ENCODE measurements at places on chromosomes 2 and 18.

GRCh38 chr2:236674646-236675045 lies 105.0 kb downstream of the ACKR3 start:
- no peak for DNase-seq

DNA sequence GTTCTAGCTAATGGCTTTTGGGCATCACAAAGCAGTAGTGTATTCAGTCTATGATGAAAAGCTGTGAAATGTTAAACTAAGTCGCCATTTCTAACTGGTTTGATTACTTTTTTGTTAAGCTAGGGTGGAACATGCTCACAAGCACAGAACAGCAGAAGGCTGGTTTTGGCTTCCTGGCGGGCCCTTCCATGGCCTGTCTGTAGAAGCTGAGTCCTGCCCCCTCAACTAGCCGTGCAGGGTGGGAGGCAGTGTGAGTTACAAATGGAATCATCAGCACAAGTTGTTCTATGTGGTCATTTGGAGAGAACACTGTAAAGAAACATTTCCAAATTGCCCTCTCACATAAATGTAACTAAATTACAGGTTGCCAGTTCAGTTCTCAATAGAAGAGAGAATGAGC lies 290.8 kb downstream of the ALPK2 start:
- DNase-seq = no peak

GRCh38 chr18:80194874-80195570 lies 52.3 kb downstream of the PARD6G start:
- DNase-seq = no peak

- no peak for DNase-seq
Observed at GRCh38 chr2:139374296-139374850, 594.2 kb upstream of the NXPH2 start.

- DNase-seq = no peak
Observed at GRCh38 chr2:85269959-85270358, 57.8 kb downstream of the TGOLN2 start.

- DNase-seq = no peak
Observed at GRCh38 chr2:214379227-214379626, 31.6 kb upstream of the VWC2L start.

DNA sequence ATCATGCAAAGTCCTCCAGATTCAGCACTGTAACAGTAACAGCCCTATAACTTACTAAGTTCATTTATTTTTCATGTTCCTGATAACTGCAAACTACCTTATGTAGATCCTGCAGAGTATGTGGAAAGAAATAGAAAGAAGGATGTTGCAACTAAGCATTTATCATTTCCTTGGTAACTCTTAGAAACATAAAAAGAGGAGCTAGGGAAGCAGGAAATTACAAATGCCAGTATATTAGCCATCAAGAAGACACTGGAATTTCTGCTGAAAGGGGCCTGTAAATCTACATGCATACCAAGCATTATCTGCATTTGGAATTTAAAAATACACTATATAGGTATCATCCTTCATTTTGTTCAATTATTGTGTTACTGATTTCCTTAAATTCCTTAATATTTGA lies 66.8 kb downstream of the PDE11A start:
- no peak for DNase-seq

DNA sequence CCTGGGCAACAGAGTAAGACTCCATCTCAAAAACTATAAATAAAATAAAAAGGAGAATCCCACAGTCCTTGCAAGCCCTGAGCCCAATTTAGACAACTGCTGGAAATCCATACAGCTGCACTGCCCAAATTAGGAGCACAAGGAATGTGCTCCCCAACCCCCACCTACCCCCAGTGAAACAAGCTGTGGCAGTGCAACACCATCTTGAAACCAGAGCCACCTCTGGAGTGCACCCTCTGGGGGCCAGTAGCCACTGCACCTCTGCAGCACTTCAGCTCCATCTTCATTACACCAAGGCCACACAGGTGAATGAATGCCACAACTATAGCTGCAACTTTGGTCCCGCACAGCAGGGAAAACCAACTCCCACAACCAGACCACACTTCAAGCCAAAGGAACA lies 37.3 kb downstream of the USP34 start:
- DNase-seq = no peak

DNA sequence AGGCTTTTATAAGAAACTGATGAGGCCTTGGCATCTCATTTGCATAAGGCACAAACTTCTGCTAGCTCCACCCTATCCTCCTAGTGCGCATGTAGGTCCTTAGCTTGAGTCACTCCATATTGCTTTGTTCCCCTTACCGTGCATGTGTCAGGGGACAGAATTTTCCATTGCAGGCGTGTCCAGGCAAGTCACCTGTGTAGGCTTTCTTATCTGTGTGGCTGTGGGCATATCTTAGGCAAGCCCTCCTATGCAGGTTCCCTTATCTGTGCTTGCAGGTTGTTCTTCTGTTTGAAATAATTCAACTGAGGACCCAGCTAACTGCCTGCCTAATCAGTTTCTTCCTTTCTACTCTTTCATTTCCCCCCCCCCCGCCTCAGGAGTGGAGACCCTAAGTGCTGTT lies 63.3 kb upstream of the CDCA7 start:
- DNase-seq = no peak

GRCh38 chr18:62596145-62597005 lies 73.5 kb downstream of the ZCCHC2 start:
- DNase-seq = no peak

DNA sequence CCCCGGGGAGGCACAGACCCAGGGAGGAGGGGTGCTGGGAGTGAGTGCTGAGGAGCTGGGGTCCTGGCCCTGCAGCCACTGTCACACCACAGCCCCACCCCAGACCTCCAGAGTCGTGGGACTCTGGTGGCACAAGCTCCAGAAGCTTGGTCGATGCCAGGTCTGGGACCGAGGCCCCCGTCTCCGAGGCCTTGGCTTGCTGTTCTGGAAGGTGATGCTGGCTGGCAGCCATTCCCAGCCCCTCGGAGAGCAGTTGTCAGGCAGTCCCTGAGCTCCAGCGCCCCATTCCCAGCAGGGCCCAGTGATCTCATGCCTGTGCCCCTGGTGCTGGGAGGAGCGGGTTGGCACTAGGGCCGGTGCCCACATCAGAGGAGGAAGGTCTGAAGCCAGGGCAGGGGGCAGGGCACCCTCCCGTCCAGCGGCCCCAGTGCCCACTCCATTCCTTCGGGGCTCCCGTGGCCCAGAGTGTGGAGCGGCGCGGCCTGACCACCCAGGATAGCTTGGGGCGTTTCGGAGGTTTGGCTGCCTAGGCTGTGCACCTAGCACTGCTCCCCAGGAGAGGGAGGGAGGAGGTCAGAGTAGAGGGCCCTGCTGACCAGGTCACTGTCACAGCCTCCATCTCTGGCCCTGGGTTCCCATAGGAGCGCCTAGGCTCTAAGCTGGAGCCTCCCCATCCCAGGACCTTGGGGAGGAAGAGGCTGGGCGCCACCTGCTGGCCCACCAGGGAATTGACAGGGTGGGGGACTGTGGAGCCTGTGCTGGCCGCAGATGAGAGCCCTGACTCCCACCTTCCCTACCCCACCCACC lies 16.8 kb upstream of the ALPI start:
- no peak for DNase-seq

DNA sequence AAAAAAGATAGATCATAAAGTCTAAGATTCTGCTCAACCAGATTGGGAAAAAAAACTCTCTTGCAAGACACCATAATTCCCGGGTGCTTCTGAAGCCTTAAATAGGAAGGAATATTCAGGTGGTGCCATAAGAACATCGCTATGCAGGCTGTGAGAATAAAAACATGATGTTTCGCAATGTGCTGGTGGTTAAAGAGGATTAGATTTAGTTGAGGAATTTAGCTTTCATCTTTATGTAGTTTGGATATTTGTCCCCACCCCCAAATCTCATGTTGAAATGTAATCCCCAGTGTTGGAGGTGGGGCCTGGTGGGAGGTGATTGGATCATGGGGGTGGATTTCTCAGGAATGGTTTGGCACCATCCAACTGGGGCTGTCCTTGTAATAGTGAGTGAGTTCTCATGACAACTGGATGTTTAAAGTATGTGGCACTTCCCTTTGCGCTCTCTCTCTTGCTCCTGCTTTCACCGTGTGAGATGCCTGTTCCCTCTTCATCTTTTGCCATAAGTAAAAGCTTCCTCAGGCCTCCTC lies 132.2 kb downstream of the AKAIN1 start:
- no peak for DNase-seq

GRCh38 chr18:32907311-32907585 lies 134.4 kb upstream of the KLHL14 start:
- DNase-seq = no peak

DNA sequence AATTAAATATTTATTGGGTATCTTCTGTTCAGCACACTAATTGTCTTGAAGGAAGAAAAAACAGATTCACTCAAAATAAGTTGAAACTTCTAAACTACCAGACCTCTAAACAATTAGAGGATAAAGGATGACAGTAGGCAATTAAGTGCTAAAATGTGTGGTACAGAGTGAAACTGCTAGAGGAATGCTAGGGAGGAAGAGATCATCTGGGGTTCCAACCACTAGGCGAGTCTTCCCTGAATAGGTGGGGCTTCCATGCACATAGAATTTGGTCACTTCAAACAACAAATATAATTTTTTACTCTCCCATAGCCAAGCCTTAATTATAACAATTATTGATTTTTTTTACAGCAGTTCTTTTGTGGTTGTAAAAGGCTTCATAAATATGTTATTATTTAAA lies 559.0 kb upstream of the ZEB2 start:
- no peak for DNase-seq

DNA sequence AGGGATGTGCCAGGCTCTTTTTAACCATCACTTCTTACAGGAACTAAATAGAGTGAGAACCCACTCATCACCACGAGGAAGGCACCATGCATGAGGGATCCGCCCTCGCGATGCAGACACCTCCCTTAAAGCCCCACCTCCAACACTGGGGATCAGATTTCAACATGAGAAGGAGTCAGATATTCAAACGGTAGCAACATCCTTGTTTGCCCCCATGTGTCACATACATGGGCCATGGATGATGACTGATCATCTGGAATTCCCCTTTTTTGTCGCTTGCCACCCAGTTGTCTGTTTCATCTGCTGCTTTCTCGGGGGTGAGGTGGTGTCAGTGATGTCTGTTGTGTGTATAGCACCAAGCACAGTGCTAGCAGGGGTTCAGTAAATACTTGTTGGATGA lies 57.9 kb downstream of the NCK2 start:
- no peak for DNase-seq

GRCh38 chr18:12088731-12089375 lies 4.8 kb upstream of the ANKRD62 start:
- no peak for DNase-seq

GRCh38 chr2:98701230-98701629 lies 29.7 kb downstream of the MGAT4A start:
- DNase-seq = no peak

DNA sequence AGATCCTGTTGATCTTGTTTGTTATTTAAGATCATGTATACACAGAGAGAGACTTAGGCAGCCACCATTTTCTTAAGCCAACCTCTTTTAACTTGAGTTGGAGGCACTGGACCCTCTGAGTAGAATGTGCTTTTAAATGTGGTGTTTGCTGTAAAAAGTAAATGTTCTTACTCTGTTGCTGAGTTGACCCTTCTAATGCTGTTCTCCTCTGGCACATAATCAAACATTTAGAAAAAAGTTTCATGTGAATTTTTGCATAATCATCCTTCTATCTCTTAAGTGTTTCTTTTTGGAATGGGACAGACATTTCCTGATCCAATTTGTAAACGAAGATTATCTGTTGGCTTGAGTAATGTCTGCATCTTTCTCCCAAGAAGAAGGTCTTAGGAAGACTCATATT lies 255.1 kb upstream of the ETAA1 start:
- DNase-seq = no peak

GRCh38 chr2:220833446-220833845 lies 738.7 kb downstream of the EPHA4 start:
- no peak for DNase-seq

- DNase-seq = no peak
Observed at GRCh38 chr2:119678021-119678656, 862 bp upstream of the TMEM177 start.

- no peak for DNase-seq
Observed at GRCh38 chr2:40210968-40211353, 240.9 kb downstream of the SLC8A1 start.

DNA sequence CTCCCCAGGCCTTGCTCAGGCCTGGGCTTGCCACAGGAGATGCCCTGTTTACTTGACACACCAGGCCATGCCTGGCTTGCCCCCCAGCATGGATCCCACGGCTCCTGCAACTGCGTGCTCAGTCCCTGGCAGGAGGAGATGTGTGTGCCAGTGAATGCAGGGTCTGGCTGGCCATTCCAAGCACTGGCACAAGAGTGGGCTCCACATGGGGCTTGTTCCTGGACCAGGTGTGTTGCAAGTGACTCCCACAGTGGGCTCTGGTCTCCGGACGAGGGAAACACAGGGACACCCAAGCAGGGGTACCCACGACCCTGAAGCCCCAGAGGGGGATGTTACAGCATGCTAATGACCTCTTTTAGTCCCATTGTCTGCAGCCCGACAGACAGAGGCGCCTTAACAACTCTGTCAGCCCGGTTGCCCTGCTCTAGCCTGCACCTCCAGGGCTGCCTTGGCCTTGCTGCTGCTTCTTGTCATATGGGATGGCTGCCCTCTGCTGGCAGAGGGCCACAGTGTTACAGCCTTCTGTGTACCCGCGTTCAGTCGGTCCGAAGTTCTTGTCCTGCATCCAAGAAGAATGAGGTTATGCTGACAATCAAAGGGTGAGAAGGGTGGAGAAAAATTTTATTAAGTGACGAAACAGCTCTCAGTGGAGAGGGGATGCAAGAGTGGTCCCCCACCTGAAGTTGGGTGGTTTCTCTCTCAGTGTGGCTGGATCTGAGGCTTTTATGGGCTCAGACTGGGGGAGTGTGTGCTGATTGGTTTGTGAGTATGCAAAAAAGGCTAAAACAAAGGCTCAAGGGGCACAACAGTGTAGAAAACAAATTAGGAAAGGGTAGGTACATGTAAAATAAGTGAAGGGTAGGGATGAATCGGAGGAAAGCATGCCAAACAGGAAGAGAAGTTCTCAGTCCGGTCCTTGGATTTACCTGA lies 180.4 kb downstream of the MBD5 start:
- DNase-seq = peak; percentile 24

DNA sequence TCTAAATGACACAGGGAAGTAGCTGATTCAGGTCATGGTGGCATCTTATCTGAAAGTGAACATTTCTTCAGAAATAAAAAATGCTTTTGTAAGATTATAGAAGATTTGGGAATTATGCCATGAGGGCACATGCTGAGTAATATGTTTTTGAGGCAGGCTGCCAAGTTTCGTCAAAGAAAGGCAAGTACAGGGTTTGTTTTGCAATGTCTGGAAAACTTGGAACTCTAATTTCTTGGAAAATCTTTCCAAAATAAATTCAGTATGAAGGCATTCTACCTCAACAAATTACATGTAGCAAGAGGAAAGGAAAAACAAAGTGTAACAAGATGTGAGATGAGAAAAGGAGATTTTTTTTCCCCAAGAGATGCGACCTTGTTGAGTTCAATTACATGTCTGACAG lies 167.7 kb downstream of the PLCL1 start:
- DNase-seq = no peak

GRCh38 chr2:38281095-38281742 lies 95.9 kb downstream of the ATL2 start:
- DNase-seq = no peak

- no peak for DNase-seq
Observed at GRCh38 chr2:1070601-1071000, 120.0 kb downstream of the SNTG2 start.
